Activated CD8-positive, alpha-beta memory T cell treated with anti-CD3 and anti-CD28 coated beads for 1 hour (primary cell): ENCODE measurements at places on chromosomes 3 and 15.

- DNase-seq, result no peak
These were observed 120.6 kb downstream of the CD47 start for GRCh38 chr3:107969994-107970819.

DNA sequence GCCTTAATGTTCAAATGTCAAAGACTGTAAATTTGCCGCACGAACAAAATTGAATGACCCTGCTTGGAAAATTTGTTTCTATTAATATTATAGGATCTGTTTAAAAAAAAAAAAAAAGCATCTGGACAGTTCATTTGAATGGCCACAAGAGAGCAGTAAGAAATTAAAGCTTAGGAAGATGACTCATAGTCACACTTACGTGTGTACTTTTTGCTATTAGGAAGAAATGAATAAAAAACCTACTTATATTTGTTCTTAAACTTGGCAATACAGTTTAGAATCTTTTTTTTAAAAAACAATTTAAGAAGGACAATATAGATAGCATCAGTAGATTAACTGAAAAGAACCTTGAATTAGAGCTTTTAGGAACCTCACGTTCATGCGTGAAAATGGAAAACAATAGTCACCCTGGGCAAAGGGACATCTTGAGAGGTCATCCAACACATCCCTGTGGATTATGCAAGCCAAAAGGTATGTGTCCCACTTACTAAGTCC is 621.8 kb downstream of the MECOM start:
- no peak for DNase-seq

- no peak for DNase-seq
These were observed 59.1 kb downstream of the CHD2 start for GRCh38 chr15:92959219-92959618.

- no peak for DNase-seq
These were observed 35.5 kb upstream of the CHMP2B start for GRCh38 chr3:87191641-87192040.

GRCh38 chr3:169663951-169664820 is 674 bp upstream of the MECOM start:
- DNase-seq, result no peak

DNA sequence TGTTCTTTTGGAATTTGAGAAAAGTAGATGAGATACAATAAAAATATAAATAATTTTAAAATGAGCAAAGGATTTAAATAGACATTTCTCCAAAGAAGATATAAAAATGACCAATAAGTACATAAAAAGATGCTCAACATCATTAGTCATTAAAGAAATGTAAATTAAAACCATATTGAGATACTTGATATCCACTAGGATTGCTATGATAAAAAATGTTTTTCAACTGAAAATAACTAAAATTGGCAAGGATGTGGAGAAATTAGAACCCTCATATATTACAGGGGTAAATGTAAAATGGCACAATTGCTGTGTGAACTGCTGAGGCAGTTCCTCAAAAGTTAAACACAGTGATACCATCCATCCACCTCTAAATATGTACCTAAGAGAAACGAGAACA is 38.8 kb downstream of the LRRFIP2 start:
- no peak for DNase-seq

DNA sequence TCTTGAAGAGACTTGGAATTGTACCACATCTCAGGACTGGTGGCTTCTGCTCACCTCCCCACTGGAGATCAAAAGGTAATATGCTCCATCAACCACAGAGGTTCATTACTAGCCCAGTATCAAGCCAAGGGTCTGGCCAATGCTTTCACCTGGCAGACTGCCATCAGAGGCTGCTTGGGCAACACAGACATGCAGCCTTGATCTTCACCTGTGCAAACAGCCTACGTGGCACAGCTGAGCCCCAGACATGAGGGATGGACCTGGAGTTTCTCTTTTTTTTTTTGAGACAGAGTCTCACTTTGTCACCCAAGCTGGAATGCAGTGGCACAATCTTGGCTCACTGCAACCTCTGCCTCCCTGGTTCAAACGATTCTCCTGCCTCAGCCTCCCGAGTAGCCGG is 105.6 kb upstream of the HES1 start:
- DNase-seq, result no peak

DNA sequence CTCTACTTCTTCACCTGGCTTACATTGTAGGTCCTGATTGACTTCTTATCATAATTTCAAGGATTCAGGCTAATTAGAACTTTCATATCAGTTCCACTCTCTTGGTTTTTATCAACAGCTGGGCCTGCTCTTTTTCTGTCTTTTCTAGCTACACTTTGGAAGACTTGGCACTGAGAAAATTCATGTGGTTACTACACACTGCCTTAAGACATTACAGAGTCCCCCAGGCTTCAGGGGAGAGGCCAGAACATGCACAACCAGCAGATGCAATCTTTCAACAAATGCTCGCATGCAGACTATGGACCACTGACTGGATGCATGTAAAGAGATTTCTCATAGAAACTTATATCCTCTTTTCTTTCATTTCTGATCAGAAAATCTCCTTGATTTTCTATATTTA is 423.5 kb downstream of the TUSC7 start:
- no peak for DNase-seq

DNA sequence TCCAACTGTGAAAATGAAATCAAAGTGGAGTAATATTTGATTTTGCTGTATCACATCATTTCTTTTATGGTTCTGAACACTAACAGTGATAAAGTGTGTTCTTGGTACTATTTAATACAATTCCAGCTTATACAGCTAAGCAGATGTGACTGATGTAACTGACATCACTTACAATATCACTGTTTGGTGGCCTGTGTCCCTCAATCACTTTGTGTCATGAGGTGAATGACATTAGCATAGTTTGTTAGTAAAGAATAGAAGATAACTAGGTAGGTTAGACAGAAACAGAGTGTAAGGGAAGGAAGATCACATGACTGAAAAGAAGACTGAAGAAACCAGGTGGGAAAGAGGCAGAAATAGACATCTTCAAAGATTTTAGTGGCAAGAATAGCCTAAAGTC is 138.7 kb downstream of the AQP9 start:
- no peak for DNase-seq

DNA sequence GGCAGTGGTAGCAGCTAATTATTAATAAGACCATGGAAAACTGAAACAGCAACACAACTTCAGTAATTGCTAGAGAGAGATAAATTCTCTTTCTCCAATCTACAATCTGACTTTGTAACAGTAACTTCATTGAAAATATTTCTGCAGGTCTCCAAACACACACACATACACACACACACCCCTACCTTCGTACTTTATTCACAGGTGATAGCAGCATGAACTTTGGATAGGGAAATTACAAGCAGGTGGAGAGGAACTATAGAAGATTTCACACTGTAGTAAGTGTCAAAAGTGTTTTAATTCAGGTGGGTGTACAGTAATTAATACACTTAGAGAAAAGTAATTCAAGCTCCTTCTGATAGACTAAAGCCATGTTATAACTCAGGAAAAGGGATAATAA is 587.5 kb downstream of the TUSC7 start:
- DNase-seq, result no peak

DNA sequence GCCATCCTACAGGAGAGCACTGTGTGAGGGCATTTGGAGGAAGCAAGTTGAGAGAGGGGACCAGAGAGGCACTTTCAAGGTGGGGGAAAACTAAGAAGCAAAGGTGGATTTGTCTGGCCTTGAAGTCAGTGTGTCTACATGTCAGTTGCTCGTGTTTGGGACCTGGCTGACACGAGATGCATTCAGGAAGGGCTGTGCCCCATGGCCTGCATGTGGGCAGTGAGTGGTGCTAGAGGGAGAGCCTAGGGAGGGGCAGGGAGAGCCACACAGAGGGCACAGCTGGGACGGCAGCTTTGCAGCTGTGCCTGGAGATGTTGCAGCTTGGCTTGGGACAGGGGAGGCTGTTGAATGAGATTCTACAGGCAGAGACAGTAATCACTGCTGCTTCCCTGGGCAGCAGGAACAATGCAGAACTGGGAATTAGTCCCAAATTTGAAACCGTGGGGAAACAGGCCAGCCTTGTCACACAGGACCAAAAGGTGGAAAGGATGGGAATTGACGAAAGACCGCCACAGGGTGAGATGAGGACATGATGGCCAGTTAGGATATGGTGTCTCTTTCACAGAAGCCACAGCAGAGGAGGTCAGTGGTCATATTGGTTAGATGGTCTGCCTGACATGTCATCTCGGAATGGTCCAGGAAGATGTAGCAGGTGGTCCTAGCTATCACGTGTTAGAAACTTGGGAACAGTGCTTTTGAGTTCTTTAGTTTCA is 10.0 kb downstream of the SEC61A1 start:
- no peak for DNase-seq

GRCh38 chr3:152621006-152621868 is 213.7 kb upstream of the P2RY1 start:
- no peak for DNase-seq

GRCh38 chr3:65151666-65152065 is 463.9 kb upstream of the ADAMTS9 start:
- no peak for DNase-seq

DNA sequence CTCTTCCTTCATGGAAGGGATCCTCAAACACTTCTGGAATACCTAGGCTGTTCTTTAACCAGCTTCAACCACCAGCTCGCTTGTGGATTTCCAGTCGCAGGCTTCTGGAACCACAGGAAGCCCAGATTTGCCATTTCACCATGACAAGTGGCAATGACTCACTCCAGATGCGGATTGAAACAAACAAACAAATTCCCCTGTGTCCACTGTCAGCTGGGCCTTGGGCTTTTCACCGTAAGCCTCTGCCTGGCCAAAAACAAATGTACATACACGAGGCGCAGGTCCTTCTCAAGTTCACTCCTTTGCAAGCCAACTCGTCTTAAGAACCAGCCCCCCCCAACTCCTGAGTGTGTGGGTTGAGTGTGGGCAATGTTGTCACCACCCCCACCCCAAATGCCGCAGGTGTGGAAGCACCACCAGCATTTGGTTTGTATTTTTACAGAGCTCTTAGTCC is 8.8 kb downstream of the BCL6 start:
- no peak for DNase-seq

DNA sequence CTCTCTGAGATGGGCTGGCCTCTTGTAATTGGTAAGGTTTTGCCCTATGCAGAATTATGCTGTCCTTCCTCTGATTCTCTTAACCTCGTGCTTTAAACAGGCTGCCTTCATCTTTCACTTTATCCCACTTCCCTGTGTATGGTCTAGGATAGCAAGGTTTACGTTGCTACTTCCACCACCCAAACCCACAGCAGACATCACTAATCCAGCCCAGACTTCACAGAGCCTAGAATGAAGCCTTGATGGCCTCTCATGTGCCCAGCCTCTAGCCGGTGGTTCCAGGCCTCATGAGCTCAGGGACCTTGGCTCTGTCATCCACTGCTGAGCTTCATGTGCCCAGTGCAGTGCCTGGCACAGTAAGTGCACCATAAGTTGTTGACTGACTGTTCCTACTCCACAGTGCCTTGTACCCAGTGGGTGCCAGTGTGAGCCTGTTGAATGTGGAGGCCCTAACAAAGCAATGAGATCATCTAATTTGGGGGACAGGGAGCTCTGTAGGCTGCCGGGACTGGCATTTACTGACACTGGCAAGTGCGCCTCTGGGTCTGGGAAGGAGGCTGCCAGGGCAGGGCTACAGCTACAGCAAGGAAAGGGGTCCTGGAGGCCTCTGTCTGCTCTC is 12.5 kb downstream of the SLC6A6 start:
- no peak for DNase-seq

- no peak for DNase-seq
These were observed 38.6 kb downstream of the BTLA start for GRCh38 chr3:112460519-112461195.

GRCh38 chr3:42529468-42529867 is 27.0 kb downstream of the VIPR1 start:
- no peak for DNase-seq

- no peak for DNase-seq
These were observed 96.9 kb downstream of the VPS8 start for GRCh38 chr3:184908859-184909258.

- no peak for DNase-seq
These were observed 45.6 kb downstream of the GLCE start for GRCh38 chr15:69206079-69206478.

DNA sequence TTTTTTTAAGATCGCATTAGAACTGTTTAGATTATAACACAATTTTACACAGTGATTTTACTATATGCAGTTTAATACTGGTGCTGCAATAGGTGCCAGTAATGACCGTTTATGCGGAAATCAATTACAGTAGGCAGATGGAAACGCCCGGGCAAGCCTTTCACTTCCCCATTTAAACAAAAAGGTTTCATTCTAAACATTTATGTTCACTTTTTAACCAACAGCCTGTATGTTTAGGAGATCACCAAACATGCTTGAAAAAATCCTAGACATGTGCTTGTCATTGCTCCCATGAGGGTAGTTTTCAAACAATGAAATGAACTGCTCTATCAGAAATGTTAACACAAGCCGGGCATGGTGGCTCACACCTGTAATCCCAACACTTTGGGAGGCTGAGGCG is 2.7 kb downstream of the BNIP2 start:
- no peak for DNase-seq

GRCh38 chr3:53511246-53511645 is 16.8 kb downstream of the CACNA1D start:
- no peak for DNase-seq
